ENCODE measurements at places on chromosomes 7 and 10.

DNA sequence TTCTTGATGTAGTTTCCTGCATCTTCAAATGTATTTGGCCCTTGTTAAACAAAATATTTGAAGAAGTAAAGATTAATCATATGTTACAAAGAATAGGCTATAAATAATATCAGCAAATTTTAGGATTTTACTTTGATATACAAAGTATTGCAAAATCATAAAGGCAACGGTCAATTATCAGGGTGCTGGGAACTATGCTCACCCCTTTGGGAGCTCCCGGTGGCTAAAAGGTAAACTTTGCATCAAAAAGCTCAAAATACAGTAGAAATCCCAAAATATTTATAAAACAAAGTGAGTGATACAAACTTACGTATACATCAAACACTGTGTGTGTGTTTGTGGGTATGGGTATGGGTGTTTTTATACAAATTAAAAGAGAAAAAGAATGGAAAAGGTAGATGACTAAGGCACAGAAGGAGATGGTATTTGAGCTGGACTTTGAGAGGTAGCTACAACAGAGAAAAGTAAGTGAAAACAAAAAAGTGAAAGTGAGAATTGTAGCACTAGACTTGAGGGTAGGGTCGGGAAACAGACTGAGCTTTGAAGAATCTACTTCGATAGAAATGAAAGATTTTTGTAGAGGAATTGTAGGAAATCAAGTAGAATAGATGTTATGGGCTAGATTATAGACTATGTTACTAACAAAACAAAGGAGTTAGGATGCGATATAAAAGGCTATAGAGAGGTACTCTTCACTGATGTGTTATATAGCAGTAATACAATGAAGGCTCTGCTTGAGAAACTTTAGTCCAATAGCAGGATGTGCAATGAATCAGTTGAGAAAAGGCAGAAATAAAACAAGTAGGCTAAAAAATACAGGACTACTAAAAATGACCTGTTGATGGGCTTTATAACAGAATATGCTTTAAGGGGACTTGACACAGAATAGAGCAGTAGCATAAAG lies 52.8 kb downstream of the GNAT3 start:
- no peak for DNase-seq

GRCh38 chr10:62326176-62326575 lies 48.0 kb upstream of the ZNF365 start:
- DNase-seq: no peak

DNA sequence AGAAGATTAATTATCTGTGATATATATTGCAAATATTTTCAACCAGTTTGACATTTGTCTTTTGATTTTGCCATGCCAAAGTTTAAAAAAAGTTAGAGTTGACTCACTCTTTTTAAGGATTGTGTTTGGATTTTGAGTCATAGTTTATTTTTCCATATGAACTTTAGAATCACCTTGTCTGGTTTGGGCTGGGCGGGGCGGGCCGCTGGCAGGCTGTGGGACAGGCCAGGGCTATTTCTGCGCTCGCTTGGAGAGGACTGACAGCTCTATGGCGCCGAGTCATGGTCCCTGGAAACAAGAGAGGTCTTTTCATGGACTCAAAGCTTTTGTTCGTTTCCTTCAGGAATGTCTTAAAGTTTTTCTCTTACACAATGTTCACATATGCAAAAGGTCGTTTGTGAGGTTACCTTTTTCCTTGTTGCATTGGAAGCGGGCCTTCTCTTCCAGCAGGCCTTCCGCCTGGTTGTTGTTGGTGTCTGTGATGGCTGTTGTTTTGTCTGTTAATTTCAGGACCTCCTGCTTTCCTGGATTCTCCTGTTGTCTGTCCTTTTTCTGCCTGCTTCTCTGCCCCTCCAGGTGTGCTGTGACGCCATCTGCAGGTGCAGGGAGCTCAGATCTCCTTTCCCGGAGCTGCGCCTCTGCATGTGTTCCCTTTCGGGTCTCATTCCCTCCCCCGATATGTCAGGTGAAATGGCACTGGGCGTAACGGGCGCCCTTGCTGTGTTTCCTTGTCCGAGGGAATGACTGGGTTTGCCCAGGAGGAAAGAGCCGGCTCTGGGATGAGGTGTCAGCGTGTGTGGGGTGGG lies 53.8 kb downstream of the INPP5A start:
- no peak for DNase-seq

DNA sequence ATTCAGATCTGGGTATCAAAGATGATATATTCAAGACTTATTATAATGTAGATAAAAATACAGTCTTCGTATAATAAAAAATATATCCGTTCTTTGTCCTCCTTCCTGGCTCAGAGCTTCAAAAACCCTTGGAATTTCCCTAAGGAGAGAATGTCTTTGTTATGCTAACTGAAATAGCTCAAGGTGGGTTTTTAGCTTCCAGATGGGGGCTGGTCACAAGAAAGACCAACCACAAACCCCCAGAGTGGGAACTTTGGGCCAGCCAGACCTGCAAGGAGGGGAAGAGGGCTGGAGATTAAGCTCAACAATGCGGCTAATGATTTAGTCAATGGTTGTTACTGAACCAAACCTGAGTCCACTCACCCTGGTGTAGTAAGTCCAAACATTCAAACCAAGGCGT lies 196.4 kb downstream of the SDHAF3 start:
- DNase-seq: no peak

- no peak for DNase-seq
Measured at GRCh38 chr7:28973591-28973990, 15.5 kb upstream of the TRIL start.

DNA sequence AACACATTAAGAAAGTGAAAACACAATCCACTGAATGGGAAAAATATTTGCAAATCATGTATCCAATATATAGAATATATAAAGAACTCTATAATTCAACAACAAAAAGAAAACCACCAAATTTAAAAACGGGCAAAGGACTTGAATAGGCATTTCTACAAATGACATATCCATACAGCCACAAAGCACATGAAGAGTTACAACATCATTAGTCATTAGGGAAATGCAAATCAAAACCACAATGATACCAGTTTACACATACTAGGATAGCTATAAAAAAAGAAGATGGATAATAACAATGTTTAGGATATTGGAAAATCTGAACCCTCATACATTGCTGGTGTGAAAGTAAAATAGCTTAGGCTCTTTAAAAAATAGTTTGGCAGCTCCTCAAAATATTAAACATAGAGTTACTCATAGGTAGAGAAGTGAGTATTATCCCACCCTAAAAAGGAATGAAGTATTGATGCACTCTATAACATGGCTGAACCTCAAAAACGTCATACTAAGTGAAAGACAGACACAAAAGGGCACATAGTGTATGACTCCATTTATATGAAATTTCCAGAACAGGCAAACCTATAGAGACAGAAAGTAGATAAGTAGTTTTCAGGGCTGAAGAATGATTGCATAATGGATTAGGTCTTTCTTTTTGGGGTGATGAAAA lies 4.5 kb downstream of the ZPBP start:
- no peak for DNase-seq

GRCh38 chr10:35375091-35375765 lies 38.9 kb downstream of the CCNY start:
- no peak for DNase-seq

GRCh38 chr10:82914655-82915136 lies 1039.7 kb downstream of the NRG3 start:
- no peak for DNase-seq

GRCh38 chr7:98669329-98670000 lies 52.4 kb downstream of the NPTX2 start:
- no peak for DNase-seq

- DNase-seq: no peak
Measured at GRCh38 chr7:18820981-18821380, 296.5 kb downstream of the TWIST1 start.

GRCh38 chr10:72024596-72024995 lies 60.4 kb downstream of the CHST3 start:
- no peak for DNase-seq

GRCh38 chr10:97608991-97609561 lies 19.6 kb downstream of the C10orf62 start:
- DNase-seq: no peak

- DNase-seq: no peak
Measured at GRCh38 chr10:3636356-3637181, 148.4 kb downstream of the KLF6 start.

DNA sequence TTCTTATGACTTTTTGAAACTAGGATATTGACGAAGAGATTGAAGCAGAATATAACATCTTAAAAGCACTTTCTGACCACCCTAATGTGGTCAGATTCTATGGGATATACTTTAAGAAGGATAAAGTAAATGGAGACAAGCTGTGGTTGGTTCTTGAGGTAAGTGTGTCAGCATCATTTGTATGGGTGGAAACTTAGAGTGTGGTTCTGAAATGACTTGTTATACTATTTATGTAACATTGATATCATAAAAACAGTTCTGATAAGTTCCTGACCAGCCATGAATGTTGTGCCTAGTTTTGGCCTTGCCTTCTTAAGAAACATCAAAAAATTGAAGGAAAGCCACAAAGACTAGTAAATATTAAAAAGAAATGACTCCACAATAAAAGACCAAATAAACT lies 20.8 kb downstream of the MYO3A start:
- no peak for DNase-seq

- DNase-seq: no peak
Measured at GRCh38 chr7:43915907-43916306, 9.5 kb upstream of the URGCP start.

All from endothelial cell (in vitro differentiated cells).